ENCODE measurements at places on chromosomes 5 and 9.
A peak's percentile ranks its signal among the peaks of the same experiment; 100 is the strongest.

GRCh38 chr9:110048976-110049698, 158.8 kb downstream of the C9orf152 start:
- H3K4me3 ChIP-seq: peak overlapping the region; percentile 80
- peak; percentile 38 for DNase-seq
- no peaks in the 10 kb centered on the region for H3K36me3 ChIP-seq
- no peaks in the 10 kb centered on the region for H3K4me1 ChIP-seq
- peak overlapping the region; percentile 58 for H3K27ac ChIP-seq
- peaks cover 32% of the 10 kb centered on the region for H3K27me3 ChIP-seq

- H3K27ac ChIP-seq: no peak overlapping the region
- H3K36me3 ChIP-seq: no peaks in the 10 kb centered on the region
- H3K4me1 ChIP-seq: no peaks in the 10 kb centered on the region
Observed at GRCh38 chr5:6430418-6431028, 18.1 kb upstream of the UBE2QL1 start.

DNA sequence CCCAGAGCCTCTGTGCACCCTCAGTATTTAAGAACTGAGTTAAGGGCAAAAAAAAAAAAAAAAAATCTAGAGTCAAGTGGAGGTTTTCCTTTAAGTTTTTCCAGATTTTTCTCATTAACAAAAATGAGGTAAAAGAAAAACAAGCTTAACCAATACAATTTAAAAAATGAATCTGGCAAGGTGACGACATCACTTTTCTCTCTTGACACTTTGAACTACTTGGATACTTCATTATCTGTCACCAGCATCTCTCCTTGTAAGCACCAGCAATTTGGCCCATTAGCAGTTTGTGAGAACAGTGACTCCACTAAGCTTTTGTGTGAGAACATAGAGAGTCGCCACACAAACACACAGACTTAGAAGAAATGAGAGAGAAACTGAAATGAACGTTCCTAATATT, 345.7 kb upstream of the SLC30A5 start:
- H3K4me1 ChIP-seq: no peaks in the 10 kb centered on the region
- DNase-seq: no peak
- no peaks in the 10 kb centered on the region for H3K27me3 ChIP-seq
- no peaks in the 10 kb centered on the region for H3K36me3 ChIP-seq
- H3K4me3 ChIP-seq: no peak overlapping the region

DNA sequence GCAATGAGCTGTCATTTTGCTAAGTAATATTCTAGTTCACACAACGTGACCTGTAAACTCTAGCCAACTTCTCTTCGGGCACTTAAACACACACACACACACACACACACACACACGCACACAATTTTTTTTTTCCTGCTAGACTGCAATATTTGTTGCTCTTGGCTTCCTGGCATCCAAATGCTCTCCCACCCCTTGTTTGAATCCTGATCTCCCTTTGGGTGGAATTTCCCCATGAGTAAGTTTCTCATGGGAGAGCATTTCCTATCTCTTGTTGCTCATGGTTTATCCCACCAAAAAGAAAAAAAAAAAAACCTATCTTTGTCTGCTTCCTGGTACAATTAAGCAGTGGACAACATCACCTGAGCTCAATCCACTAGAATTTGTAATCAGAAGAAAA, 54.7 kb upstream of the TSLP start:
- no peak overlapping the region for H3K4me3 ChIP-seq
- H3K4me1 ChIP-seq: no peaks in the 10 kb centered on the region
- no peak overlapping the region for H3K27ac ChIP-seq

- DNase-seq: no peak
- no peak overlapping the region for H3K27ac ChIP-seq
- H3K4me1 ChIP-seq: no peaks in the 10 kb centered on the region
- no peaks in the 10 kb centered on the region for H3K27me3 ChIP-seq
- no peak overlapping the region for H3K4me3 ChIP-seq
Observed at GRCh38 chr5:9198394-9198793, 347.5 kb downstream of the SEMA5A start.

DNA sequence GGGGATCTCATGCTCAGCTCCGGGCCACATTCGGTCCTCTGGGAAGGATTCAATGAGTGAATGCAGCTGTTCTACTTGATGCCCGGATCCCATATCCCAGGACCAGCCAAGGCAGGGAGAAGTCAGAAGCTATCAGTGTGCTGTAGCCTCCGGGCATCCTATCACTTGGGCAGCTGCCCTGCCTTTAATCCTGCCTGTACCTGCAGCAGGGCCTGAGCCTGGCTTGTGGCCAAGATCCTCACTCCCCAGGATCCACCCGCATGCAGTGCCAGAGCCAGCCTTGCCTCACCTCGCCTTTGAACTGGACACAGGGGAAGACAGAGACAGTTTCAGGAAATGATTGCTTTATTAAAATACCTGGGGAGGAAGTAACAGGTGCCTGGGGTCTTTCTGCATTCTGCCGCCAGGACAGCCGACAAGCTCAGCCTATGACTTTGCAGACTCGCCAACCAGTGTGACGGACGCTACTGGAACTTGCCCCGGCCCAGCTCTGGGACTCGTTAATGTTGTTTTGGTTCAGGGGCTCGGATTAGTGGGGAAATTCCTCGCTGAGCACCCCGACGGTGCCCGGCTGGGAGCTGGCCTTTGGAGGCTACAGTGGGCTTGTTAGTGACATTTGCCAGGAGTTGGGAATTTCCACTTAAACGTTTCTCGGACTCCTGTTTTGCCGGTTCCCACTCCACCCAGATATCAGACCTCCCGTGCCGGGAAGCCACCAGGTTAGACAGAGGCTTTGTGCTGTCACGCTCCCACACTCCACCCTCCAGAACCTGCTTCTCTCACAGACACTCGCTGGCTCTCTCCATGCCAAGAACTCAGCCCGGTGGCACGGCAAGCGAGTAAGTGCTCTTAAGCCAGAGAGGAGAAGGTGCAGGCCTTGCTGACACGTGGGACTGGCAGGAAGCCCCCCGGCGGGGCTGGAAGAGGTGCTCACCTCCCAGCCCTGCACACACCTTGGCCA, 721 bp downstream of the PTGES start:
- H3K4me3 ChIP-seq: peak overlapping the region; percentile 2
- DNase-seq: peak; percentile 18
- H3K27ac ChIP-seq: no peak overlapping the region
- H3K36me3 ChIP-seq: no peaks in the 10 kb centered on the region

- DNase-seq: peak; percentile 36
- no peak overlapping the region for H3K4me3 ChIP-seq
- no peaks in the 10 kb centered on the region for H3K4me1 ChIP-seq
- H3K27ac ChIP-seq: no peak overlapping the region
- H3K27me3 ChIP-seq: no peaks in the 10 kb centered on the region
Observed at GRCh38 chr5:74919487-74919886, 53.3 kb upstream of the FAM169A start.

GRCh38 chr9:72038408-72038807, 22.0 kb downstream of the C9orf57 start:
- no peaks in the 10 kb centered on the region for H3K36me3 ChIP-seq
- no peak for DNase-seq
- no peak overlapping the region for H3K4me3 ChIP-seq
- no peaks in the 10 kb centered on the region for H3K4me1 ChIP-seq

DNA sequence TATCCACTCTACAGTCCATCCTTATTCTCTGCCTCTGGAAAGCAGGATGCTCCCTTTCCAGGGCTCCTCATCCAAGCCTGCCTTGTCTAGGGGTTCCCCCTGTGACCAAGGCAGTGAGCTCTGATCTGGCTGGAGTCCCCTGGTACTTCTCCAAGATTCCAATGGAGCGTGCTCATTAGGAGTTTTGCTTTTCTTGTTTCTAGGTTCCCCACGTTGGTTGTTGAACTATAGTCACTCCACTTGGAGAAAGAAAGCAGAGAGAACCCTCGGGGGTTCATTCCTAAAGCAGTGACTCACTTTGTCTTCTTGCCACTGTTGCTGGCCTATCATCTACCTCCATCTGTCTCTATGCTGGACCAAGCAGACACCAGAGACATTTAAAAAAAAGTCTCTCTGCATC, 192.6 kb downstream of the TLE4 start:
- no peak overlapping the region for H3K27ac ChIP-seq
- no peaks in the 10 kb centered on the region for H3K36me3 ChIP-seq
- no peak overlapping the region for H3K4me3 ChIP-seq
- no peaks in the 10 kb centered on the region for H3K4me1 ChIP-seq
- DNase-seq: no peak

GRCh38 chr5:68286612-68286912, 71.0 kb downstream of the PIK3R1 start:
- H3K36me3 ChIP-seq: no peaks in the 10 kb centered on the region
- no peaks in the 10 kb centered on the region for H3K27me3 ChIP-seq
- no peak overlapping the region for H3K4me3 ChIP-seq
- DNase-seq: no peak
- peaks cover 84% of the 10 kb centered on the region for H3K4me1 ChIP-seq
- H3K27ac ChIP-seq: peak overlapping the region; percentile 93

DNA sequence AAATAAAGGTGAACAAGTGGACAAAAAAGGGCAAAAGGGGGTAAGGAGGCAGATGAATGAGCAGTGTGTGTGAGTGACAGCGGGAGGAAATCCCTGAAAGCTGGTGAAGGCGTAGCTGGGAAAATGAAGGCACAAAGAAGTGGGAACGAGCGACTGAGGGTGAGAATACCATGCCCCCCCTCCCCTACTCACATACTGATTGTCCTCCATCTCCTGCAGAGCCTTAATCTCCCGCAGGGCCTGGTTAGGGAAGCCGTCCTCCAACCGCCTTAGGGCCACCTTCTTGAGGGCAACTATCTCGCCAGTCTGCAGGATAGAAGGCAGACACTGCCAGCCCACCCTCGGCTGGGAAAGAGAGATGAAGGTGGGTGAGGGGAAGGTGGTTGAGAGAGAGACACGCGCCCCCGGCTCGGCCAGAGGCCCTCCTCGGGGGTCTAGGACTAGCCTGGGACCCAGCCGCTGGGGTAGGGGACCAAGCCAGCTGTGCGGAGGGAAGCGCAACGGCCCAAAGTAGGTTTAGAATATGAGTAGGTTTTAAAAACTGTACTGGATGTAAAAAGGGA, 522 bp downstream of the CDK20 start:
- peaks cover 25% of the 10 kb centered on the region for H3K36me3 ChIP-seq
- H3K4me1 ChIP-seq: no peaks in the 10 kb centered on the region
- no peaks in the 10 kb centered on the region for H3K27me3 ChIP-seq
- peak; percentile 83 for DNase-seq
- peak overlapping the region; percentile 51 for H3K4me3 ChIP-seq

DNA sequence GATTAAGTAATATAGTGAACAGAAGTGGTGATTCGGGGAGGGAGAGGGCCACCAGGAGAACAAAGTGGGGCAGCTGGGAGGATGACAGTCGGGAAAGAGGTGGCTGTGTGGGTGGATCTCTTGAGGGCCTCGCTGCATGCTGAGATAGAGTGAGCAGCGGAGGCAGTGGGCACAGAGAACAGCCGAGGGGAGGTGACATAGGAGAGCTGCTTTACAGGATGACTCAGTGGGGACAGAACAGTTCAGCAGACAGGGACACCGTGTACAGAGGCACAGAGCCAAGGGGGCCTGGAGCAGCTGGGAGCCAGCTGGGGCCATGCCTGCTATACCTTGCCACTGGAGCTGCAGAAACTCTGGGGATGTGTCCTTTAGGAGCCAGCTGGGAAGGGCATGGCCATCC, 273.9 kb downstream of the GADD45G start:
- H3K27ac ChIP-seq: no peak overlapping the region
- H3K4me3 ChIP-seq: no peak overlapping the region
- no peaks in the 10 kb centered on the region for H3K36me3 ChIP-seq
- peak; percentile 69 for DNase-seq
- peaks cover 9% of the 10 kb centered on the region for H3K4me1 ChIP-seq

GRCh38 chr9:135624282-135624681, 15.1 kb downstream of the GLT6D1 start:
- no peak overlapping the region for H3K4me3 ChIP-seq
- no peaks in the 10 kb centered on the region for H3K27me3 ChIP-seq
- no peak overlapping the region for H3K27ac ChIP-seq
- H3K4me1 ChIP-seq: no peaks in the 10 kb centered on the region
- H3K36me3 ChIP-seq: no peaks in the 10 kb centered on the region
- DNase-seq: no peak

- DNase-seq: no peak
- H3K36me3 ChIP-seq: no peaks in the 10 kb centered on the region
- H3K4me3 ChIP-seq: no peak overlapping the region
- H3K4me1 ChIP-seq: no peaks in the 10 kb centered on the region
Observed at GRCh38 chr5:54868511-54869483, 116.6 kb downstream of the ESM1 start.

DNA sequence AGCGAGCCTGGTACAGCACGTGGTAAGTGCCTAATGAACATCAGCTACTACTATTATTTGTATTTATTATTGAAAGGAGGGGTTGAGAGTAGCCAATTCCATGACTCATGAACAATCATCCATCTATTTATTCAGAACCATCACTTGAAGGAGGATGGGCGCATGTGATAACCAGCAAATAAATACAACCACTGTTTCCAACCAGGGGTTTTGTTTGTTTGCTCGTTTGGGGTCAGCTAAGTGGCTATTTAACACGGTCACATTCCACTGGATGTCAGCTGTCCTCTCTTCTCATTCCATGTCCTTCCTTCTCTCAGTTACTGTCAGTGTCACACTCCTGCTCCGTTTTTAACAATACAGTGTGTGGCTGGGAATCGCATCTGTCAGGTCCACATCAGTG, 8.6 kb downstream of the RAPGEF1 start:
- DNase-seq: no peak
- no peak overlapping the region for H3K4me3 ChIP-seq
- peaks cover 45% of the 10 kb centered on the region for H3K4me1 ChIP-seq
- no peaks in the 10 kb centered on the region for H3K27me3 ChIP-seq
- no peaks in the 10 kb centered on the region for H3K36me3 ChIP-seq

DNA sequence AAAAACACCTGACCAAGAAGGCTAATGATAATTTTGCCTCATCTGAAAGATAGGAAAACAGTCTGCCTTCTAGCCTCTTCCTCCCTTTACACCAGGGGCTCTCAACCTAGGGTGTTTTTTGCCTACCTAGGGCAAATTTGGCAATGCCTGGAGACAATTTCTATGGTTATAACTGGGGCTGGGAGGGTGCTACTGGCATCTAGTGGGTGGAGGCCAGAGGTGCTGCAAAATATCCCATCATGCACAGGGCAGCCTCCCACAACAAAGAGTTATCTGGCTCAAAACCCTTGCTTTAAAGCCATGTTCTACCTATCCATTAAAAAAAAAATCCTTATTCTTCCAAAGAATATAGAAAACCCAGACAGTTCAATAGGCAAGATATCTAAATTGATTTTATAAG, 45.0 kb upstream of the NR3C1 start:
- peaks cover 2% of the 10 kb centered on the region for H3K4me1 ChIP-seq
- H3K27ac ChIP-seq: no peak overlapping the region
- H3K36me3 ChIP-seq: no peaks in the 10 kb centered on the region
- no peaks in the 10 kb centered on the region for H3K27me3 ChIP-seq
- DNase-seq: no peak
- H3K4me3 ChIP-seq: no peak overlapping the region

DNA sequence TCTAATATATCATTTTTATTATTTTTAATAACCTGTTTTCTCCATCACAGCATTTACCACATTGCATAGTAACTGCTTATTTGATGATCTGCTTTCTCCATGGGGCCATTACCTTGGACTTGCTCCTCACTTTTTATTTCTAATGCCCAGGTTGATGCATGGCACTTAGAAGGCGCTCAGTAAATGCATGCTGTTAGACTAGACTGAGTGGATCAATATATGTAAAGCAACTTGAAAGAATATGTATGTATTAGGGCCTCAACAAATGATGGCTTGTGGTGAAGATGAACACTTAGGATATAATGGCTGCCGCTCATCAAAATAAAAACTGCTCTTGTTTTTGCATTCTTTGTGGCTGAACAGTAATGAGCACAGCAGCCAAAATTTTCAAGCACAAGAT, 5.8 kb downstream of the DAPK1 start:
- H3K27me3 ChIP-seq: peaks cover 12% of the 10 kb centered on the region
- DNase-seq: no peak
- H3K36me3 ChIP-seq: no peaks in the 10 kb centered on the region
